ENCODE measurements at places on chromosomes 5 and 9.

- H3K36me3 ChIP-seq, result no peaks in the 10 kb centered on the region
- H3K4me1 ChIP-seq, result peaks cover 4% of the 10 kb centered on the region
These were observed 112.5 kb downstream of the FAM174A start for GRCh38 chr5:100647461-100648230.

GRCh38 chr5:83740741-83741140 is 20.1 kb upstream of the HAPLN1 start:
- H3K36me3 ChIP-seq, result no peaks in the 10 kb centered on the region
- H3K27me3 ChIP-seq, result no peaks in the 10 kb centered on the region
- H3K27ac ChIP-seq, result no peak overlapping the region
- no peaks in the 10 kb centered on the region for H3K4me1 ChIP-seq
- H3K4me3 ChIP-seq, result no peak overlapping the region

GRCh38 chr9:4581035-4581760 is 80.9 kb upstream of the PLPP6 start:
- no peak overlapping the region for H3K4me3 ChIP-seq
- no peaks in the 10 kb centered on the region for H3K36me3 ChIP-seq
- H3K27me3 ChIP-seq, result no peaks in the 10 kb centered on the region
- no peak overlapping the region for H3K27ac ChIP-seq

- no peaks in the 10 kb centered on the region for H3K36me3 ChIP-seq
- DNase-seq, result no peak
- H3K4me1 ChIP-seq, result no peaks in the 10 kb centered on the region
- no peaks in the 10 kb centered on the region for H3K27me3 ChIP-seq
- no peak overlapping the region for H3K27ac ChIP-seq
- no peak overlapping the region for H3K4me3 ChIP-seq
These were observed 275.4 kb downstream of the EBF1 start for GRCh38 chr5:158824241-158824882.
